D721Med (cell line): ENCODE measurements at places on chromosomes 3 and 15.

DNA sequence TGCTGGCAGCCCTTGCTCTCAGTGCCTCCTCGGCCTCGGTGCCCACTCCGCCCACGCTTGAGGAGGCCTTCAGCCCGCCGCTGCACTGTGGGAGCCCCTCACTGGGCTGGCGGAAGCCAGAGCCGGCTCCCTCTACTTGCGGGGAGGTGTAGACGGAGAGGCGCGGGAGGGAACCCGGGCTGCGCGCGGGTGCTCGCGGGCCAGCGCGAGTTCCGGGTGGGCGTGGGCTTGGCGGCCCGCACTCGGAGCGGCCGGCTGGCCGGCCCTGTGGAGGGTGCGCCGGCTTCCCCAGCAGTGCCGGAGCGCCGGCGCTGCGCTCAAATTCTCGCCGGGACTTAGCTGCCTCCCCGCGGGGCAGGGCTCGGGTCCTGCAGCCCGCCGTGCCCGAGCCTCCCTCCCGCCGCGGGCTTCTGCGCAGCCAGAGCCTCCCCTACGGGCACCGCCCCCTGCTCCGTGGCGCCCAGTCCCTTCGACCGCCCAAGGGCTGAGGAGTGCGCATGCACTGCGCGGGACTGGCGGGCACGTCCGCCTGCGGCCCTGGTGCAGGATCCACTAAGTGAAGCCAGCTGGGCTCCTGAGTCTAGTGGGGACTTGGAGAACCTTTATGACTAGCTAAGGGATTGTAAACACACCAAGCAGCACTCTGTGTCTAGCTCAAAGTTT, 231.5 kb downstream of the EFHB start:
- no peak for DNase-seq

DNA sequence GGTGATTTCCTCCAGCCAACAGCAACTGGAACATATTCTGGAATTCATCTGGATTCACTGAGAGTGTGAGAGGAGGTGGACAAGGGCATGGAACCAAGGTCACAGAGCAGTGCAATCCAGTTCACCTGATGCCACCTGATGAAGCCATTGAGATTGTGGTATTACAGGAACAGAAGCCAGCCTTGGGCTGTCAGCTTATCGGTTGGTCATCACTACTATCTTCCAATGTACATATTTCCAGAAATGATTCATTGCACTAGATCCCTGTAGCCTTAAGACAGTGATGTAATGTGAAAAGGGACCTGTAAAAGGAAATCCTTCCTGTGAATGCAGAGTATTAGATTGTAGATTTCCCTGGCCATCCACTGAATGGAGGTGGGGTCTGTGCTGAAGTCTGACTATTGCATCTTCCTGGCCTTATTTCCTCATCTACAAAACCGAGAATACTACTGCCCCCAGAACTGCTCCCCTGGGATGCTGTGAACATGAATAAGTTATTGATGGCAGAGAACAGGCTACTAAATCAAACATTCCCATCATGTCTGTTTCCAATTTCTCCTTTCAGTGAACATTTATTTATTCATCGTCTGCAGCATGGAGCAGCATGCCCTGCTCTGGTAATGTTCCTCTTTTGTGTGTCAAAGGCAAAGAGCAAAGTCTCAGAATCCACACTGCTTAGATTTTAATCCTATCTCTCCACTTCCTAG, 47.4 kb upstream of the TPM1 start:
- no peak for DNase-seq

DNA sequence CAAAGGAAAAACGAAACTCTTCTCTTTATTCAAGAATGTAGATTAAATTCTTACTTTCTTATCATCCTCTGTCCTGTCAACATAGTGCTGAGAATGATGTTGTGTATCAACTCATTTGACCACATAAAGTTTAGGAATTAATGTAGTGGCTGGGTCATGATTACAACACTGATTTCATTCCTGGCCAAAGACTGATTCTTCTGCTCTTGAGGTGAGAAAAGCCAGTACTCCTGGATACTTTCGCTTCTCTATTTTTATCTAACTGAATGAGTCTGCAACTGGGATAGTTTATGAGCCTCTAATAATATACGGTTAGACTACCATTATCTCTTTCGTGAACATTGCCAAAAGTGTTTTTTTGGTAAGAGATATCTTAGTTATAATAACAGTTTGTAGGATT, 173.0 kb downstream of the LPP start:
- DNase-seq: no peak

- DNase-seq: no peak
Measured at GRCh38 chr15:98983334-98983733, 24.3 kb downstream of the PGPEP1L start.

- no peak for DNase-seq
Measured at GRCh38 chr3:171286580-171287249, 173.5 kb downstream of the TNIK start.

GRCh38 chr3:177968891-177969290, 567.3 kb upstream of the KCNMB2 start:
- DNase-seq: no peak

- DNase-seq: no peak
Measured at GRCh38 chr3:36114353-36114752, 266.0 kb upstream of the STAC start.

DNA sequence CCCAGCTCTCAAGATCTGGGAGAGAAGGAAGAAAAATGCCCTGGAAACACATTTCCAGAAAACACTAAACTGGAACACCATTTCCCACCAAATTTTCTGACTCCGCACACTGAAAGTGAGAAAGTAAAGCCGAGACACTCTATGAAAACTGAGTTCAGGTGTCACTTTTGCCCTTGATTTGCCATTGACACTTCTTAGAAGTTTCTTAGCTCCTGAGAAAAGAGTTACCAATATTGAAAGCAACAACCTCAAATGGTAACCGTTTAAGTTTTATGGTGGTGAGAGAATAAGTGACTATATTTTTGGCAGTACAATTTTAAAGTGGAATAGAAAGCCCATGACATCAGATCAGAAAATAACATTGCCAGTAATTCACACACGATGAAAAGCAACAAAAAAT, 39.0 kb downstream of the CD86 start:
- no peak for DNase-seq

GRCh38 chr3:153666991-153667740, 454.0 kb upstream of the ARHGEF26 start:
- DNase-seq: no peak

DNA sequence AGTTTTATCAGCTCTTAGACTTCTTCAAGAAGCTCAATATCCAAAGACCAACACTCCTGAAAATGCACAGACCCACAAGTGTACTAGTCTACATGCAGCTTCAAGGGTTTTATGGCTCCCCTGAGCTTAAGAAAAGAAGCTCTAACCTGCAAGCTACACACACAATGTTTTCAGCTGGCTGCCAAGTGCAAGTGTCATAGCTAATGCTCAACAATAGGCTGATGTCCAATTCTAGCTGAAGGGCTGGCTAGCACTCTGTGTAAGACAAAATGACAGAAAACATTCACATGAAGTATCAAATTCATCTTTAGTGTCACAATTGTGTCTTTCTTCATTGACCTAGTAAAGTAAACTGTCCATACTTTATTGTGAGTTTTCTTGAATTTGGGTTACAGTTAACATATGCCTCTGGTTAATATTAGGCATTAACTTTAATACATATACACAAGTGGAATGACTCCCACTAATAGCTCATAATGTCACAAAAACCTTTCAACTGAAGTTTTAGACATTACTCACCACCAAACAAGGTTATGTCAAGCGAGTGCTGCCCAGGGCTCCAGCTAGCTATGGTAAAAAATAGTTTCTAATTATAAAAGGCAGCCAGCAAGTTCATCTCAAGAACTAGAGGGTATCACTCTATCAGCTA, 15.1 kb downstream of the ABI3BP start:
- no peak for DNase-seq

DNA sequence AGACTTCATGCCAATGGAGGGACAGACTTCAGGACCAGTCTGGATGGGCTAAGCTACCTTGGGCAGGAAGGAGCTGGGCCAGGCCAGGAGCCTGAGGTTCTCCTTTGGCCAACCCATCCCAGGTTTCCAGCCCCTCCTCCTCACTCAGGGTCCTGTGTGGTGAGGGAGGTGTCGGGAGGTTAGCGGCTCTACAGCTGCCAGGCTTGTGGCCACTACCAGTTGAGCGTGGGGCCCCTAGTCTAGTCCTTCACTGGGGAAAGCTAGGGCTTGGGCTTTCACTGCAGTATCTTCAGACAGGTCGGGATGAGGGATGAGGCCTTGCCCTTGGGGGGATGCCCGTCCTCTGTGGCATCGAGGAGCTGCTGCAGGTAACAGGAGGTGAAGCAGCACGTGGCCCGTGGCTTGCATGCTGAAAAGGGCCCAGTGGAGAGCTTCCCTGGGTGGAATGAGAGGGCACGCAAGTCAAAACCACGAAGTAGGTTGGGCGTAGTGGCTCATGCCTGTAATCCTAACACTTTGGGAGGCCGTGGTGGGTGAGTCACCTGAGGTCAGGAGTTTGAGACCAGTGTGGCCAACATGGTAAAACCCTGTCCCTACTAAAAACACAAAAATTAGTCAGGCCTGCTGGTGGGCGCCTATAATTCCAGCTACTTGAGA, 8.5 kb upstream of the FANCD2 start:
- DNase-seq: no peak

DNA sequence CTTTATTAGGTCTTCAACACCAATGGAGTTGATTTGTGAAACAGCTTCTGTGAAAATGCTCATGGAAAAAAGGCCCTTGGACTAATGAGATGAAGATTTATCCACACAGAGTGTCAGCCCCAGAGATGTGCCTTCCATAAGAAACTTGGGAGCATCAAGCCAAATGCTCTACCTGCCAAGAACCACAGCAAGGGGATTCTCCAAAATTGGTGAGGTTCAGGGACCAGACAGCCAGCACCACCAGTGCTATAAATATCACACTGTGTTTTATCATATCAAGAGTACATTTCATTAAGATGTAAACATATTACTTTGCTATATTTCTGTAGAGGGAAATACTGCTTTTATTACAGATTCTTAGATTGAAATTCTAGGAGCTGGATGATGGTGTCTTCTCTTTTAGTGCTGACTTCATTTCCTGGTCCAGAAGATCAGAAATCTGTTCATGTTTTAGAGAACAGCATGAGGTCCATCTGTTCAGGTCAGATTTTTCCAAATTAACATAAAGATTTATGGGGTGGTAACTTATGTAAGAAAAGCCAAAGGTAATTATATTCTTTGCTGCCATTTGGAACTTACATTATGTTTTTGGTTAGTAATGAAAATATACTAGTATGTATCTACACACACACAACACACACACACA, 17.7 kb downstream of the SLC35G2 start:
- no peak for DNase-seq

DNA sequence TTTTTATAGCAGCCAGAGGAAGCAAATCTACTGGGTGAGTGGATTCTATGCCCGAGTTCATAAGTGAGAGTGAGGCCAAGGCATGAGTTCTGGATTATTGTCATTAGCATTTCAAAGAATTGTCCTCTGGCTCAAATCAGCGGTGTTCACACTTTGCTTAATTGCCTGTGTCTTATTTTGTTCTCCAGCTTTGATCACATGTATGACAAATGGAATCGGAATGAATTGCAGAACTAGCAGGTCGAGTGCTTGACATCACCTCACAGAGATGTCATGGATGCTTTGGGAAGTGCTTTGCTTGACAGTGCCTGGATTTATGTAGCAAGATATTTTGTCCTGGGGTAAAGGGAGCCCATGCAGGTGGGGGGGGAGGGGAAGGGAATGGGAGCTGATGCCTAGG, 68.0 kb downstream of the SH3GL3 start:
- no peak for DNase-seq
